Sigmoid colon (tissue), 7 donors: ENCODE measurements at places on chromosomes 1 and 21. TPM values are rescaled to one million over a fixed set of nuclear protein-coding genes. Genes with fewer than 3 reads are reported as not detected.
A peak's percentile ranks its signal among the peaks of the same experiment; 100 is the strongest.

GRCh38 chr1:212665241-212666115 is 34.2 kb downstream of the BATF3 start:
- DNase-seq, result peak; percentile 90

The PSRC1 gene
- 3.0 TPM for polyA plus RNA-seq

- DNase-seq, result no peak
Measured at GRCh38 chr1:96510391-96510790, 211.2 kb upstream of the PTBP2 start.

DNA sequence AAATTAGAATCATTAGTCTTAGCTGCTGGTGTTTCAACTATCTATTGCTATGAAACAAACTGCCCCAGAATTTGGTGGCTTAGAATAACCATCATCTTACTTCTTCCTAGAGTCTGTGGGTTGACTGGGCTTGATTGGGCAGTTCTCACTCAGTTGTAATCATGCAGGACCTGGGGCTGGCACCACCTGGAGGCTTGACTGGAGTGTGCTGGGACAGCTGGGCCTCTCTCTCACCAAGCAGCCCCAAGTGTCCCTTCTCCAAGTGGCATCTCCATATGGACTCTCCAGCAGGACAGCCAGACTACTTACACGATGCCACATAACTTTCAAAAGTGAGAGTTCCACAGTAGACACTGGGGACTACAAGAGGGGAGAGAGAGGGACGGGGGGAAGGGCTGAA is 140.3 kb upstream of the ATP1B1 start:
- no peak for DNase-seq

The SPRR3 gene
- polyA plus RNA-seq, result 13.2 TPM

The MIXL1 gene
- polyA plus RNA-seq, result 0.13 TPM

The C1orf105 gene
- polyA plus RNA-seq, result not detected

DNA sequence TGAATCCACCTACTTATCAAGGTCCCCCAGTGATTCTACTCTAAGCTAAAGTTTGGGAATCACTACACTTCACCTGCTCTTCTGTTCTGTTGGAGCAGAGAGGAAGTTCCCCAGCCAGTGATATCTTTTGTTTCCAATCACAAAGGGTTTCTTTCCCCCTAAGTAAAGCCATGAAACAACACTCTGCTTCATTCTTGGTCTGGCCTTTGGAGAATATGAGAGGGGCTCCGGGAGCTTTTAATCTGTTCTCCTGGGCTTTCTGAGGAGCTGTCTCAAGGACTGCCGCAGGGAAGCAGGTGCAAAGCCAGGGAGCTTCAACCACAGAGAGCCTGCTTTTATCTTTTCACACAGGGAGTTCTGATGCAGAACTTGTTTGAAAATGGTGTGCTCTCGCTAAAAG is 10.1 kb upstream of the SLAMF9 start:
- no peak for DNase-seq

The CCDC27 gene
- not detected for polyA plus RNA-seq

- DNase-seq, result no peak
Measured at GRCh38 chr1:92017656-92018055, 12.1 kb upstream of the EPHX4 start.

The STRIP1 gene
- 7.9 TPM for polyA plus RNA-seq

The LCE3E gene
- not detected for polyA plus RNA-seq

DNA sequence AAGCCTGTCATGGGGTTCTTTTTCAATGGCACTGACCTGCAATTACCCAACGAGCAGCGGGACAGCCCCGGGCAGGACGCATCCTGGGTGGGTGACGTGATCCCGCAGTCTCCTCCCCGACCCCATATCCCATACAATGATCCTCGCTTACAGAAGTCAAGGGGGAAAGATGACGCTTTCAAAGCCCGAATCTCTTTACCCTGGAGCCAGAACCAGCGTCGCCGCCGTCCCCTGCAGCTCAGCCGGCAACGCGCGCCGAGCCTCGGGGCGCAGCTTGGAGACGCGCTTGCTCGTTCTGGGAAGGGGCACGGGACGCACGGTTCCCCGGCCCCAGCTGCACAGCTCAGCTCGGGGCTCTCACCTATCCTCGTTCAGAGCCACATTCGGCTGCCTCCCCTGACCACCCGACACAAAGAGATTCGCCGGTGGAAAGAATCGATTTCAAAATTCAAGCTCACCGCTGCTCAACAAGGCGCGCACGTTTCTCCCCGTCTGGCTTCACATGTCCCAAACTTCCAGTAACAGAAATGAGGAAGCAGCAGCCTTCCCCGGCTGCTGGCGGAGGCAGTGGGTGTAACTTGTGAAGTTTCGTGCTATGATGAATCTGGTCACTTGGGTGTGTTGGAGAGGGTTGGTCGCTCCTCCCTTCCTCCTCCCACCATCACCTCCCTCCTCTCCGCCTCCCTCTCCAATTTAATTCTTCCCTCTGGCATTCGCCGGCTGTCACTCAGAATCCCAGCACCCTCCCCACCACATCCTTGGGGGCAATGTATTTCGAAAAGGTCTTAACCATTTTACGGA is at the start of gene TIAM1:
Gene TIAM1 (minus strand): TSS at position 582 of the 801 bp plus-strand sequence. CDS start 77,289 bp downstream, outside the sequence.
- DNase-seq, result peak; percentile 80
